ENCODE measurements at places on chromosomes 16 and 17.

DNA sequence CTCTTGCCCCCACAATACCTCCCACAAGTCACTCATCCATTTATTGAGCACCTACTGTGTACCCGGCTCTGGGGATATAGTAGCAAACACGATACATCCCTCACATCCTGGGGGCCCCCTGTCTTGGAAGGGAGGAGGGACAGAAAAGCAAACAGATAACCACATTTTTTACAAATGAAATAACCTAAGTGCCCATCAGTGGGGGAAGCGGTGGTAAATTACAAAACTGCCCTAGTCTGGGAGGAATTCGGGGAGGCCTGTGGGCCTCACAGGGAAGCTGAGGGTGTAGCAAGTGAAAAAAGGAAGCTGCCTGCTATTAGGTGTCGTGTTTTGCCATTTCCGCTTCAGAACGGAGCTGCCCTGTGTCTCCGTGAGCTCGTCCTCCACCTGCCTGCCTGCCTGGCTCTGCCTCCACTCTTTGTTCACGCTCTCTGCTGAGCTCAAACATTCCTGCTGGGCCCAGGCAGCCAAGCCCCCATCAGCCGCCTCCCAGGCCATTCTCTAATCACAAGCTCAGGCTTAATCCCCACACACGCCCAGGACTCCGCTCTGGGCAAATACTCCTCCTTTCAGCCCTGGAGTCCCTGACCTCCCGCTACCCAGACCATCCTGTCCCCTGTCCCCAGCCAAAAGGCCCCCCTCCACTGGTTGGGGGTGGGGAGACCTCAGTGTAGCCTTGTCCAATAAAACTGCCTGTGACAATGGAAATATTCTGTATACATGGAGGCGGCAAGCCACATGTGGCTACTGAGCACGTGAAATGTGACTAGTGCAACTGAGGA is 10.2 kb upstream of the SEC14L5 start:
- DNase-seq: no peak

DNA sequence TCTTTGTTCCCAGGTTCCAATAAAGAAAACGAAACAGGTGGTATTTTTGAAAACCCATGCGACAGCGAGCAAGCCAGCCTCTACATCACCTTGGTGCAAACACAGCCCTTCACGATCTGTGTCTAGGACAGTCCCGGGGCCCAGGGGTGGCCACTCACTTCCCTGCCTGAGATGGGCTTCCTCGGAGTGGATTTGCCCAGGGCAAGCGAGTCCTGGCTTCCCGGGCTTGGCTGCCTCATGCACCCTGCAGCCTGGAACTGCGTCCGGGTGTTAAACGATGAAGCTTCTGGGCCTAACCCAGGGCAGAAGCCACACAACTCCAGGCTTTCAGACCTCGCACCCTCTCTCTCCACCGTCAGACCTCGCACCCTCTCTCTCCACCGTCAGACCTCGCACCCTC is 66.0 kb downstream of the RPH3AL start:
- DNase-seq: no peak

- no peak for DNase-seq
These were observed 1343.6 kb downstream of the TP53TG3F start for GRCh38 chr16:34802848-34803599.

DNA sequence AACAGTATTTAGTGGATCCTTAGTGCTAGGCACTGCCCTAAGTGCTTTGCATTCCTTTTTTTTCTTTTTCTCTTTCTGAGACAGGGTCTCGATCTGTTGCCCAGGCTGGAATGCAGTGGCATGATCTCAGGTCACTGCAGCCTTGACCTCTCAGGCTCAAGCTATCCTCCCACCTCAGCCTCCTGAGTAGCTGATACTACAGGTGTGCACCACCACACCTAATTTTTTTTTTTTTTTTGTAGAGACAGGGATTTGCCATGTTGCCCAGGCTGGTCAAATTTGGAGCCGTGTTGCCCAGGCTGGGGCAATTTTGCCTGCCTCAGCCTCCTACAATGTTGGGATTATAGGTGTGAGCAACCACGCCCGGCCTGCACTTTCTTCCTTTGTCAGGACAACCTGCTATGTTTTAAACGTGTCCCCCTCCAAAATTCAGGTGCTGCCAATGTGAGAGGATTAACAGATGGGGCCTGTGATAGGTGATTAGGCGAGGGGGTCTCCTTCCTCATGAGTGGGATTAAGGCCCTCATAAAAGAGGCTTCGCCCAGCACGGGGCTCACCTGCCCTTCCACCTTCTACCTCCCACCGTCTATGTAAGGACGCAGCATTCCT is 5.4 kb downstream of the NQO1 start:
- DNase-seq: no peak

DNA sequence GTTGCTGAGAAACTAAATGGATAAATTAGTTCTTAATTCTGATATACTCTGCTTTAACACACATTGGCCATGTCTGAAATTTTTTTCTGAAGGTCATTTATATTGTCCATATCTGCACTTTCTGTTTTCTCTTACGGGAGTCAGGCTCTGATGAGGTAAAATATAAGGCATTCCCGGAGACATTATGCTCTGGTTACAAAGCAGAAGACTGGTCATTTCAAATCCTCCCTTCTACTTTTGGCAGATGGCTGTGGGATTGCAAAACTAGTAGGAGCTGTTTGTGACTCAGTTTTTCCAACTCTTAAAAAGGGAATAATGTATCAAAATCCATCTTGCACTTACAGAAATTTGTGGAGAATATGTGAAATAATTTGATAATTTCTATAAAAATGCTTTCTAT is 92.2 kb upstream of the CPHXL start:
- no peak for DNase-seq

- DNase-seq: no peak
These were observed 140.9 kb upstream of the WSB1 start for GRCh38 chr17:27153005-27153404.

DNA sequence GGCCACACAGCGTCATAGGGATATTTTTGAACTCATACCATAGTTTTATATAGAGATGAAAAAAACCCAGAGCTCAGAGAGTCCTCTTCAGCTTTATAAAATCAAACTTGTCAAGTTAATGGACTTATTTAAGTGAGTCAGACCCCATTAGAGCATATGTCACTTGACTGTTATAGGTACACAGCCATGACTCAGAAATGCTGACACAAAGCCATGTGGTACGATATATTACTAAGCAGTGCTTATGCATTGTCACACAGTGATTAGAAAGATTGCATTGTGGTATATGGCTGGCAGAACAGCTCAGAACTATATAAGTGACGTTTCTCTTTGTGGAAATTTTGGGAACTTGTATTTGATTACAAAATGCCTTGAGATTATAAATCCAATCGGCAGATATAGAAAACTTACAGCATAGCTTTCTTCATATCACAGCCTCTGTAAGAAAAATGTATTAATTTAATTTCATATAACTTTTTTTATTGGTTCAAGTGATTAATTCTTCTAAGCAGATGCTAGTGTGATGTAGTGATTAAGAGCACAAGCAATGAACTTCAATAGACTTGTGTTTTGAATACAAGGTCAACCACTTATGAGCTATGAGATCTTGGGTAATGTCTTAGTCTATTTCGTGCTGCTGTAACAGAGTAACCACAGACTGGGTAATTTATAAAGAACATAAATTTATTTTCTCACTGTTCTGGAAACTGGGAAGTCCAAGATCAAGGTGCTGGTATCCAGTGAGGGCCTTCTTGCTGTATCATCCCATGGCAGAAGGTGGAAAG is 25.8 kb upstream of the GINS3 start:
- no peak for DNase-seq

GRCh38 chr16:68131813-68132706 is 46.9 kb downstream of the NFATC3 start:
- no peak for DNase-seq

All from kidney (tissue), 22 donors.